ENCODE measurements at places on chromosomes 6 and 20. TPM values are rescaled to one million over a fixed set of nuclear protein-coding genes. Genes with fewer than 3 reads are reported as not detected.

TAP1 gene
- 109 TPM for total RNA-seq

GRCh38 chr6:14671261-14671681 lies 553.7 kb downstream of the CD83 start:
- no peak for DNase-seq

DNA sequence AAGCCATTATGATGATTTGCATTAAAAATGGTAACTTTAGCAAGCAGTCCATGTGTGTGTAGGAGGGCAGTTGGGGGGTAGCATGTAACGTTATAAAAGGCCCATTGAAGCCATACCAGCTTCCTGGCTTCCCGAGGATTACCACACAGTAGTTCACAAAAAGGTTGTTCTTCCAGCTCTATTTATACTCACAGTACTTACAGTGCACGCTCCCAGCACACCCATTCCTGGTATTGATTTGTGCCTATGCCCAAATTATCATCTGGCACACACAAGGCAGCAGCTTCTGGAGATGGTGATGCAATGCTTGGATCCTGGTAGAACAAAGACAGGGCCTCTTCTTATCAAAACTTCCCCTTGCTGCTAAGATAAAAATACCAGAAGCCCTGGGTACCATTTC lies 436.8 kb downstream of the HAO1 start:
- no peak for DNase-seq

GRCh38 chr6:83911278-83911677 lies 51.8 kb downstream of the CYB5R4 start:
- DNase-seq, result no peak

DNA sequence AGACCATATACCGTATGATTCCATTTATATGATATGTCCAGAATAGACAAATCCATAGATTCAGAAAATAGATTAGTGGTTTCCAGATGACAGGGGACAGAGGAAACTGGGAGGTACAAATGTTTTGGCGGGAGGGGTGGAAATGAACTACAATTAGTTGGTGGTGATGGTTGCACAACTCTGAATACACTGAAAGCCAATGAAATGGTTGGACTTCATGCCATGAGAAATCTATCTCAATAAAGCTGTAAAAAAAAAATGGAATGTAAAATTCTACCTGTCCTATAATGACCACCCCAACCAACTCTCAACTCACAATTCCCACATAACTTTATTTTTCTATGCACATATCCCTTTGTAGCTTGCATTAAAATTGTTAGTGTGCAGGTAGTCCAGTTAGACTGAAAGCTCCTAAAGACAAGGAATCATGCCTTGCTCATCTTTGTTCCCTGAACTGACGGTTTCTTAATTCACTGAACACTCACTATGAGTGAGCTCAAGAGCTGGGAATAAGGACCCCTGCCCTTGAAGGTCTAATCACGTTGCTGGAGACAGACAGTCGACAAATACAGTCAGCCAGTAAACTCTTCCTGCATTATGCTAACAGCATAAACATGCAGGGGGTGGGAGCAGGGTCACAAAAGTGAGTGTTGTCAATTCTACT lies 1.4 kb downstream of the DCDC2 start:
- no peak for DNase-seq

FAM135A gene
- total RNA-seq, result 78.7 TPM

- no peak for DNase-seq
Observed at GRCh38 chr20:33005132-33005566, 916 bp upstream of the SUN5 start.

POU5F1 gene
- total RNA-seq, result 27.8 TPM

DNA sequence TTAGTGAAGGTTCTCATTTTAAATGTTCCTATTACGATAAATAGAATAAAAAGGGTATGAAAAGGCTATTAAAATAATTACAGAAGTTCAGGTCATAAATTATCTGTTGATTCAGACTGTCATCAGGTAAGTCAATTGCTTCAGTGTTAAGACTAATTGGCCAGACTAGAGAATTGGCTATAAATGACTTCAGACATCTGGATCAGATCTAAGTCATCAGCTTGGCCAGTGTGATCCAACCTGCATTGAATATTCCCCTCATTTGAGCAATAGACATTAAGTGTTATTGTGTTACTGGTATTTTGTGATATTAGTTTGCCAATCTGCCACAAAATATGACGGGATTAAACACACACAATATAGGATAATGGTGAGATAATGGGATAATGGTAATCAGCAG lies 377.6 kb upstream of the CITED2 start:
- no peak for DNase-seq

- peak; percentile 37 for DNase-seq
Observed at GRCh38 chr20:38932457-38933120, 6.4 kb downstream of the FAM83D start.

GRCh38 chr6:166307082-166308032 lies 835 bp downstream of the PRR18 start:
- no peak for DNase-seq

- DNase-seq, result no peak
Observed at GRCh38 chr6:71473926-71474325, 185.3 kb downstream of the OGFRL1 start.

RAET1L gene
- not detected for total RNA-seq

All from Peyer's patch (tissue), 4 donors.